ENCODE measurements at places on chromosomes 2 and 18. TPM values are rescaled to one million over a fixed set of nuclear protein-coding genes. Genes with fewer than 3 reads are reported as not detected.

The MPP4 gene
- total RNA-seq = 0.14 TPM

The MOGAT1 gene
- total RNA-seq = not detected

The COLEC11 gene
- 0.67 TPM for total RNA-seq

The RNF103 gene
- 38.2 TPM for total RNA-seq

The KCNG2 gene
- not detected for total RNA-seq

The CCDC85A gene
- 0.05 TPM for total RNA-seq

The FAM228A gene
- total RNA-seq = not detected

The SOX11 gene
- total RNA-seq = not detected

The EN1 gene
- 1.1 TPM for total RNA-seq

All from A549 treated with CpdA at 1 μM for 4 hours (cell line).